ENCODE measurements at places on chromosomes 1 and 21. TPM values are rescaled to one million over a fixed set of nuclear protein-coding genes. Genes with fewer than 3 reads are reported as not detected.

Gene TMEM61
- 0.78 TPM for polyA plus RNA-seq

Gene LCE1F
- 1.1 TPM for polyA plus RNA-seq

Gene TAL1
- not detected for polyA plus RNA-seq

Gene GTF2B
- 26.6 TPM for polyA plus RNA-seq

Gene SYPL2
- polyA plus RNA-seq: 0.02 TPM

Gene ADAMTS5
- 0.01 TPM for polyA plus RNA-seq

Gene BPNT1
- polyA plus RNA-seq: 50.9 TPM

Gene ILDR2
- polyA plus RNA-seq: 0.02 TPM

Measured in mammary epithelial cell (primary cell).